ENCODE measurements at places on chromosomes 1 and 21.
A peak's percentile ranks its signal among the peaks of the same experiment; 100 is the strongest.

DNA sequence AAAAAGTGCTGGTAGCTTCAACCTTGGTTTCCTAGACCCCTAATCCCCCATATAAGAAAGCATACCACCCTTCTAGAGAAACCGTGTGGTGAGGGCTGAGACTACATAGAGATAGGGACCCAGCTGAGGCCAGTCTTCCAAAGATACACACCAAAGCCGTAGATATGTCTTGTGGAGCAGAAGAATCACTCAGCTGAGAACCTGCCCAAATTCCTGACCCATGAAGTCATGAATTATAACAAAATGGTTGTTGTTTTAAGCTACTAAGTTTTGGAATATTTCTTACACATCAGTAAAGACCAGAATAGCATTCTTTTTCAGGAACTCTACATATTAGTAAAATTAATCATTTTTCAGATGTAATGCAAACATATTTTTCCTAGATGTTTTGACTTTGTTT is 3.3 kb upstream of the SNRPE start:
- no peak for DNase-seq

DNA sequence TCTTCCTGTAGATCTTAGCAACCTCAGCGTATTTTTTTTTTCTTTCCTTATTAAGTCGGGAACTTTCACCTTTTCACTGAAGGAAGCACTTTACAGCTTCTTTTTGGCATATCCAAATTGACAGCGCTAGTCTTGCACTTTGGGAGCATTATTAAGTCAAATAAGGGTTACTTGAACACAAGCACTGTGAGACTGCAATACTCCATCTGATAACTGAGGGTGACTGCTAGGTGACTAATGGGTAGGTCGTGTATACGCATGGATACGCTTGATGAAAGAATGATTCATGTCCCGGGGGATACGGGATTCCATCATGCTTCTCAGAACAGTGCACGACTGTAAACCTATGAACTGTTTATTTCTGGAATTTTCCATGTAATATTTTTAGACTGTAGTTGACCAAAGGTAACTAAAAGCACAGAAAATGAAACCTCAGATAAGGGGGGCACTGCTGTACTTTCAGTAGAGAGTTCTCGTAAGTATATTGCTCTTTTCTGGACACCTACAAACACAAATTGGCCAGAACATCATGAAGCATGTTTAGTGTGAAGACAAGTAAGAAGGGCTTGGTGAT is 364.7 kb downstream of the SMYD3 start:
- no peak for DNase-seq

DNA sequence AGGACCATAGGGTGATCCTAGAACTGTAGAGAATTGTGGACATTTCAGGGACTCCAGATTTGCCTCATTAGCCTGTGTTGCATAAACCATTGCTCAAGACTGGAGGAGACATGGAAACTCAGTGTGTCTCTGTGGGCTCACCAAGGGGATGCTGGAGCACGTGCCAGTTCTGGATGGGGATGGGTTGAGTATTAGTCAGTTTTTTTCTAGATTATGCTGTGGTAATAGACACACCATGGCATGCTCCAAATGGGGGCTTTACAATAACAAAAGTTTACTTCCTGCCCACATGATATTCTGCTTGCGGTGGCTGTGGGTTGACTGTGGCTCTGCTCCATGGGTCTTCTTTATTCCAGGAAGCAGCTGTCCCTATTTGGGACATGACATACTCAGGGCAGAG is 125.4 kb downstream of the FOXD2 start:
- no peak for DNase-seq

GRCh38 chr1:6651909-6652308 is 27.2 kb downstream of the THAP3 start:
- no peak for DNase-seq

- DNase-seq, result peak; percentile 56
These were observed at the start of gene S100A6 for GRCh38 chr1:153535242-153536011. Gene S100A6, minus strand, starts transcription at chr1:153535991. Its CDS starts 652 bp downstream, at chr1:153535339.

GRCh38 chr21:40454057-40454456 is 392.9 kb downstream of the DSCAM start:
- no peak for DNase-seq

DNA sequence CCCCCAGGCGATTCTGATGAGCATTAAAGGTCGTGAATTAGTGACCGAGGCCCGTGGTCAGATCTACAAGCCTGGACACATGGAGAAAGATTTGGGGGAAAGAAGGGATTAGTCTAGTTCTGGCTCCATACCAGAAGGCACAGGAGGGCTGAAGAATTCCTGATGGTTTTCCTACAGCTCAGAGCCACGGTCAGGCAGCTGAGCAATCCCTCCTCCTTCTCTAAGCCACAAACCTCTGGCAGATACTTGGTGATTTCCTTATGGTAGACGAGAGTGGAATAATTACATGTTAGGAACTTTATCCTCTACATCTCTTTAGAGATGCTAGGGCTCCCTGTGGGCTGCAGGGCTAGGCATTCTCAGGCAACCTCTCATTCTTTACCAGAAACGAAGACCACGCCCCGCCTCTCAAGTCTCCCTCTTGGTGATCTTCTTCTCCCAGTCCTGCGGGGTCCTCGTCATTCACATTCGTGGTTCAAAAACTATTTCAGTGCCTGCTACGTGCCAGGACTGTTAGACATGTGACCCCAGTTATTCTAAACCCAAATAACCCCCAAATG is 20.5 kb upstream of the ZBTB18 start:
- no peak for DNase-seq

DNA sequence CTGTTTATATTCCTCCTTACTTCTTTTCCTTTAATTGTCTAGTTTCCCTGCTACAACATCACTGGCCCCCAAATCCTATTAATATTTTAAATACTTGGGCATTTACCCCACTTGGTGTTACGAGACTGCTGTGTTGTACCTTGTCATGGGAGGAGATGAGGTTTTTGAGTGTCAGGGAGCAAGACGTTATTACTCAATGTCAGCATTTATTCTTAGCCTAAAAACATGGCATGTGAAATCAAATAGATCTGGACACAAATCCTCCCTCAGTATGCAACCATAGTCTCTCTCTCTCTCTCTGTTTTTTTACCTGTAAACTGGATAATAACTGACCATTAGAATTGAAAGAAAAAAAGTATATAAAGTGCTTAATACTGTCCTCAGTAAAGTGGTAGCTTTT is 4.6 kb downstream of the LRRC8B start:
- DNase-seq, result no peak

GRCh38 chr1:63155437-63155836 is 166.9 kb upstream of the FOXD3 start:
- no peak for DNase-seq

- no peak for DNase-seq
These were observed 15.8 kb downstream of the DISP3 start for GRCh38 chr1:11494771-11495170.

DNA sequence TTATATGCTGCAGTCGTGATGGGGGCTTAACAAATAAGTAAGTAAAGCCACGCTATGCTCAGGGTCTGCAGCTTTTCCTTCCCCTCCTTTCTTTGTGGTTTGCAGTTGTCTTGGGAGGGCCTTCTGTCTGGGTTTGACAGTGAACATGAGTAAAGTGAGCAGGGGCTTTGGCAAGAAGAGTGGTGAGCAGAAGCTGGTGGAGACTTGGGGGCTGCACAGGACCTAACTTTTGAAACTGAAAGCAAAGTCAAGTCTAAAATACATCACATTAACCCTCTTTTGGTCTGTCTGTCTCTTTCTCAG is 368.6 kb upstream of the VAMP3 start:
- DNase-seq, result no peak

DNA sequence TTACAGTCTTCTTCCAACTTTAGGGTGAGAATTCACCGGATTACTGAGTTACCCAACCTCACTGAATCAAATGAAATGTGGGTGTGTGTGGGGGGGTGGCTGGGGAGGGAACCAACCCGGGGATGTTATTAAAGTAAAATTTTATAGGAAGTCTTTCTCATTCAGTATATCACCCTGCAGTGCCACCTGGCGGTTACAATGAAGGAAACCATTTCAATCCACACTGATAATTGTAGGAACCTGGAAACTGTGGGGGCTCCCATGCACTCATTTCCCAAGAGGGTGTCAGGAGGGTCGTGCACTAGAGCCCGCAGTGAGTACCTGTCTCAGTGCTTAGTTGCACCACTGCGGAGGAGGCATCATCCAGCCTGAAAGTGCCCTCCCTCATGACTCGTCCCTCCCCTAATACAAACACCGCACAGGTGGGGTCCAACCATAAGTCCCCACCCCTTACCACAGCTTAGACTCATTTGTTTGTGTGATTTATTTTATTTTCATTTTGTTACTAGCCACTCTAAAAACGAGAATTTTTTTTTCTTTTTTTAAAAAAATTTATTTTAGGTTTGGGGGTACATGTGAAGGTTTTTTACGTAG is 29.1 kb upstream of the IGSF5 start:
- DNase-seq, result peak; percentile 81

DNA sequence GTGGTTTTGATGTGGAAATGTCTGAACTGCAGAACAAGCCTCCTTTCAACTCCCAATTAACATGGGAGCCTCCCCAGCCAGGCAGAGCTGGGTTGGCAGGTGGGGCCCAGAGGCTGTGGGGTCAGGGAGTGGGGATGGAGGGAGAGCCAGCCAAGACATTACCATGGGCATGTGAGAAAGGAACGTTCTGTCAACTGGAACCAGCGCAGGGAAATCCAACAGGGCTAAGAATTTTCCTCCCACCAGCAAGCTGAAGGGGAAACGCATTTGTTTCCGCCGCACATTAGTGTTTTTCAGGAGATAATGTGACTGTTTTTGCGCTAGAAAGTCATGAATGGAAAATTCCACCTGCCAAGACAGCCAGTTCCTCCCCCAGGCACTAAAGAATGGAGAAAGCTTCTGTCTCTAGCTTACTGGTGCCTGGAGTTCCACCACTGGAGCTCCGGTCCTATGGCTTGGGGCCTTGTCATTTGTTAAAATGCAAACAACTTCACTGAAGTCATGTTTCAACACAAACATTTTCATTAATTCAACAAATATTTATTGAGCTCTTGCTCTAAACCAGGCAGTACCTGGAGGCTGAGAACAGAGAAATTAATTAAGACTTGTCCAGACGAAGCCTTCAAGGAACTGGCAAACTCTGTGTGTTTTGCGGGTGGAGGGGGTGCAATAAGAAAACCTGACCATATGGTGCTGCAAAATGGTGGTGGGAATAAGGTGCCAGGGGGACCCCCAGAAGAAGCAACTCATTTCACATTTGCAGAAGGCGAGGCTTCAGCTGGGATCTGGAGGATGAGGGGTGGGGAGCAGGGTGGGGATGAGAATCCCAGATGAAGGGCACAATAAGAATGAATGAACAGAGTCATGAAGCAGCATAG is 305.1 kb downstream of the MATN1 start:
- DNase-seq, result peak; percentile 51

- DNase-seq, result no peak
These were observed 50.4 kb downstream of the RERE start for GRCh38 chr1:8767006-8767405.

DNA sequence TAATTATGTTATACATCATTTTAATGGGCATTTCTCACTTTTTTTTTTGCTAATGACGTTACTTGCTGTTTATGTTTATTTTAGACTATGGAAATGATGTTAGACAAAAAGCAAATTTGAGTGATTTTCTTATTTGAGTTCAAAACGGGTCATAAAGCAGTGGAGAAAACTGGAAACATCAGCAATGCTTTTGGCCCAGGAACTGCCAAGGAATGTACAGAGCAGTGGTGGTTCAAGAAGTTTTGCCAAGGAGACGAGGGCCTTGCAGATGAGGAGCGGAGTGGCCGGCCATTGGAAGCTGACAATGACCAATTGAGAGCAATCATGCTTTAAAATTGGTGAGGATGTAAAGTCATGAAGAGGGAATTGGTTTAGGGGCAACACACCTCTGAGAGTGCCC is 32.1 kb upstream of the KCNE2 start:
- DNase-seq, result no peak

DNA sequence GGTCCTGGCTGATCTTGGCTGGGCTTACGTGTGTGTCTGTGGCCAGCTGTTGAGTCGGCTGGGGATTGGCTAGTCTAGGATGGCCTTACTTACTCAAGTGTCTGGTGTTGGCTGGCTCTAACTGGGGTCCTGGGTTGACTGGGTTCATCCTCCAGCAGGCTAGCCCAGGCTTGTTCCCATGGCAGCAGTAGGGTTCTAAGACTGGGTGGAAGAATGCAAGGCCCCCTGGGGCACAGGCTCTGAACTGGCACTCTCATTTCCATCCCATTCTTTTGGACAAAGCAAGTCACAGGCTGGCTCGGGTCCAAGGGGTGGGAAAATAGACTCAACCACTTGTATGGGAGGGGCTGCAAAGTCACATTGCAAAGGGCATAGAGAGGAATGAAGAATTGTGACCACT is 7.9 kb upstream of the OPRD1 start:
- DNase-seq, result no peak

DNA sequence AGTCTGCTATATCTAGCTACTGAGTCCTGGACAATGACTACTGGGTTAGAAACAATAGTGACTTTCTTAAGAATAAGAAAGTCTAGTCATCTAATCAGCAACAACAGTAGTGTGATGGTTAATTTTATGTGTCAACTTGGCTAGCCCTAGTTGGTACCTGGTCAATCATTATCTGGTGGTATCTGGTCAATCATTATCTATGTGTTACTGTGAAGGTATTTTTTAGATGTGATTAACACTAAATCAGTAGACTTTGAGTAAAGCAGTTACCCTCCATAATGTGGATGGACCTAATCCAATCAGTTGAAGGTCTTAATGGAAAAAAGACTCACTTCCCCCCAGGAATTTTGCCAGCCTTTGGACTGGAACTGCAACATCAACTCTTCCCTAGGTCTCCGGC is 312.6 kb downstream of the SIPA1L2 start:
- no peak for DNase-seq

DNA sequence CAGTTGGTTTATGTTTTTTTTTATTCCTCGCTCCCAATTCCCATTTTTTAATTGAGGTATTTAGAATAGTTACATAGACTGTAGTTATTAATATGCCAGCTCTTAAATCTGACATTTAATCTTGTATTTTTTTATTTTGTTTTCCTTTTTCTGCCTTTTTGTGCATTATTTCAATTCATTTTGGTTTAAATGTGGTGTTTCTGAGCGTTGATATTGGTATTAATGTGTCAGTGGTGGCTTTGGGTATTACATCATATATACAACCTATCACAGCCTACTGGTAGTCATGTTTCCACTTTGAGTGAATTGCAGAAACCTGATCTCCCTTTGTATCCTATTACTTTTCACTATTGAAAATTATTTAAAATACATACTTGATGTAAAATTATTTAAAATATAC is 1027.3 kb downstream of the KCNT2 start:
- DNase-seq, result no peak

DNA sequence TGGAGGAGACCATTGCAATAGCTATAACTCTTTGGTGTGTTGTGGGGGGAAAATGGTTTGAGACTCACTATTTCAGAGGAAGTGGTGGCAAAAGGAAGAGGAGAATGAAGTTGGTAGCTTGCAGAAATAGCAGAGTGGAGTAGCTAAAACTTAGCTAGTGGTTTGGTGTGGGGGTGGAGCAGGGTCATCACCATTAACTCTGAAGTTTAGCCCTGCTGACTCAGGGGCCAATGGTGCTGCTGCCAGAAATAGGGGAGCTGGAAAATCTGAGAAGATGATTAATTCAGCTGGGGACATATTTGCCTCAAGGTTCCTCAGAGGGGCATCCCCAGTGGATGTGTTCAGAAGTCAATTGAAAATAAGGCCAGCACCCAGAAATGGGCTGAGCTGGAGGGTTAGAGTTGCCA is 65.4 kb downstream of the RUNX1 start:
- DNase-seq, result no peak

Data from tongue (tissue), 3 donors.